ENCODE measurements at places on chromosomes 1 and 21. TPM values are rescaled to one million over a fixed set of nuclear protein-coding genes. Genes with fewer than 3 reads are reported as not detected.

GRCh38 chr1:209648931-209649776 lies 3.1 kb downstream of the LAMB3 start:
- DNase-seq, result no peak

- no peak for DNase-seq
Measured at GRCh38 chr1:110133436-110133835, 16.9 kb upstream of the SLC6A17 start.

The HRNR gene
- polyA plus RNA-seq, result 0.12 TPM

The PROK1 gene
- polyA plus RNA-seq, result 0.13 TPM
